ENCODE measurements at places on chromosomes 4 and X.

GRCh38 chrX:8374041-8374825 is 90.4 kb upstream of the VCX3B start:
- no peak for DNase-seq

GRCh38 chr4:116469582-116469981 is 615.8 kb downstream of the TRAM1L1 start:
- DNase-seq, result no peak

- DNase-seq, result no peak
These were observed 3.1 kb downstream of the KDM6A start for GRCh38 chrX:44876086-44876485.

GRCh38 chr4:169993531-169993930 is 32.7 kb downstream of the MFAP3L start:
- peak; percentile 67 for DNase-seq

DNA sequence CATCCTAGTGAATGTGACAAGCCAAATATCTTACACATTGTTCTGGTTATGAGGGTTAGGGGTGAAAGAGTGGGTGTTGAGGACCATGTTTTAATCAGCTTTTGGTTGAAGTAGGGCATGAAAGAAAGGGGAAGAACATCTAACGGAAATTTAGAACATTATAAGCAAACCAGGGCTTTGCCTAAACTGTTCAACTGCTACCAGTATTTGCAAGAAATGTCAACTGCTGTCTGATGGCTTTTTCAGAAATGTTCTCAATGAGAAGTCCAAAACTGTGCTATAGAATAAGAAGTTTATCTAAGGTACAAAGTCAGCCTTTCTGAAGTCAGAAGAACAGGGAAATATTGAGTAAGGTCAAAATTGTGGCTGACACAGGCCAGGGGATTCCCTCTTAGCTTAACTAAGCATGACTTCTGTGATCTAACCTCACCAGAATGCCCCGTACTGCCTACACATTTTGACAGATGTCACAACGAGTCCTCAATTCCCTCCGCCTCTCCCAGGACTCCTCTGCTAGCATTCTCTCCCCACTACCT is 67.1 kb downstream of the DTHD1 start:
- DNase-seq, result no peak

DNA sequence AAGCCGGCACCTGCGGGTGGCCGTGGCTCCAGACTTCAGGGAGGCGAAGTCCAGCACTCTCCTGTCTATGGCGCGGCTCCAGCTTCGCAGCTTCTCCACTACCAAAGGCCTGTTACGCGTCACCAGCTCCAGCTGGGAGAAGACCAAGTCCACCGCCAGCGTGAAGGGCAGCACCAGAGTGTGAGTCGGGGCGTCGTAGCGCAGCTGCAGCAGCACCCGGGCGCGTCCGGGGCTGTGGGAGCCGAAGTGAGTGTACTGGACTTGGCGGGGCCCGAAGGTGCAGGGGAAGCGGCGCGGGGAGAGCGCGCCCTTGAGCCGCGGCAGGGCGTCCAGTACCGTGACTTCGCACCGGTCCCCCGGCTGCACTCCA is 444 bp downstream of the FREM3 start:
- no peak for DNase-seq

- no peak for DNase-seq
These were observed 51.8 kb downstream of the MAP7D3 start for GRCh38 chrX:136199365-136199764.

GRCh38 chrX:112851806-112852205 is 11.2 kb upstream of the AMOT start:
- no peak for DNase-seq

- DNase-seq, result no peak
These were observed 1.9 kb upstream of the SNX25 start for GRCh38 chr4:185207466-185207865.

DNA sequence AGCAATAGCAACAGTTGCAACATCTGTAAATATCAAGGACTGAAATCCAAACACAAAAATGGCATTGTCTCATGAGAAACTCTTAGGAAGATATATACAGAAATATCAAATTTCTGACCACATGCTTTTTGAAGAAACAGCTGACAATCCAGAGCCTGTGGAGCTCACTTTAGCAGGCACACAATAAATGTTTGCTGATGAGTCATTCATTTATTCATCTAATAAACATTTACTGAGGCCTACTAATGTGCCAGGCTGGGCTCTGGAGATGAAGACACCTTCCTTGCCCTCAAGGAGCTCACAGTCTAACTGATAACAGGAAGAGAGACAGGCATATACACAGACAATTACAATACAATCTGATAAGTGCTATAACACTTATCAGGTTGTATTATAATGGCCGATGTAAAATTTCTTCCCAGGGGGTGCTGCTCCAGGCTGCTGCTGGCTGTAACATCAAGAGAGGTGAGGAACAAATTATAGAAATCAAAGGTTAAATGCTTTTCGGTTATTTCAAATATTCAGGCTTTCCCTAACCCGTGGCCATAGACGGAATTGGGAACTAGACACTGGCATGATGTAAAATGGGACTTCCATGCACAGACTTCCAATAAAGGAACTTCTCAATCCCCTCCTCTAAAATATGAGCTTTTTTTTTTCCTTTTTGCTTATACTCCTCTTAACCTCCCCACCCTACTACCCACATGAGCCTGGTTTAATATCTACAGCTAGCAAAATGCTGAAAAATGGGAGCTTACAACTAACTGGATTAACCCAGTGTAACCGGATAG is 16.8 kb upstream of the ZCCHC13 start:
- DNase-seq, result no peak

DNA sequence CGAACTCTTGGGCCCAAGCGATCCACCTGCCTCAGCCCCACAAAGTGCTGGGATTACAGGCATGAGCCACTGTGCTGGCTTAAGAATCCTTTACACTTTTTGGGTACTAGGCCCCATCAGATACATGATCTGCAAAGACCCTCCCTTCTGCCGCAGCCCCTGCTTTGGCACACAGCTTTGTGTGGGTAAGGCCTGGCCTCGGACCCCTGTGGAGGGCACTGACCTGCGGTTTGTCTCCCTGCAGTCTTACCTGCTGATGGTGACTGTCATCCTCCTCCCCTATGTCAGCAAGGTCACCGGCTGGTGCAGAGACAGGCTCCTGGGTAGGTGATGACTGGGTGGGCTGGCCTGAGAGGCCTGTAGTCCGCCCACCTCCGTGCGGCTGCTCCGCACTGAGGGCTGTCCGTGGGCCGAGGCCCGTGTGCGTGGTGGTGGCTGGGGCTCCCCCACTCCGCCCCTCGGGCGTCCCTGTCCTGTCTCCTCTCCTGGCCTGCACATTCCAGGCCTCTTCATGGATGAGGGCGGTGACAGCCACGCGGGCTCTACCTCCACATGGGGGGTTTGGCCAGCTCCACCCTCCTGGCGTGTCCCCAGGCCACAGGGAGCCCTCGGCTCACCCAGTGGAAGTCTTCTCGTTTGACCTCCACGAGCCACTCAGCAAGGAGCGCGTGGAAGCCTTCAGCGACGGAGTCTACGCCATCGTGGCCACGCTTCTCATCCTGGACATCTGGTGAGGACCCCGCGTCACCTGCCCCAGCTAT is 18.0 kb downstream of the DGKQ start:
- no peak for DNase-seq

- DNase-seq, result no peak
These were observed 56.2 kb upstream of the PJA1 start for GRCh38 chrX:69221239-69222102.

DNA sequence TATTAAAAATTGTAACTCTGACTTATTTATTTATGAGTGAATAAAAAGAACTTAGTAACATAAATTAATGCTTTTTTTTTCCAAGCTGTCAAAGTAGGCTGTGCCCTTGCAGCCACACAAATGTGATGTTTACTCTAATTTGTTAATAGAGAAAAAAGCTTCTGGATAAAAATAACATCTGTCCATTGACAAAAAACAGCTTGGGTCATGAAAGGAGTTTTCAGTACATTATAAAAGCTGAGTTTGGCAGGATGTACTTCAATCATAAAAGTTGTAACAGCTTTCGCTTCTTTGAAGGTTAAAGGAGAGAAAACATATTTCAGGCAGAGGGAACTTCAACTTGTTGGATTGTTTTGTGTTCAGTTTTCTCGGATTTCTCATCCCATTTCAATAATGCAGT is 105.6 kb downstream of the SLC4A4 start:
- no peak for DNase-seq

- DNase-seq, result no peak
These were observed 248.1 kb upstream of the PPARGC1A start for GRCh38 chr4:24137671-24138601.

DNA sequence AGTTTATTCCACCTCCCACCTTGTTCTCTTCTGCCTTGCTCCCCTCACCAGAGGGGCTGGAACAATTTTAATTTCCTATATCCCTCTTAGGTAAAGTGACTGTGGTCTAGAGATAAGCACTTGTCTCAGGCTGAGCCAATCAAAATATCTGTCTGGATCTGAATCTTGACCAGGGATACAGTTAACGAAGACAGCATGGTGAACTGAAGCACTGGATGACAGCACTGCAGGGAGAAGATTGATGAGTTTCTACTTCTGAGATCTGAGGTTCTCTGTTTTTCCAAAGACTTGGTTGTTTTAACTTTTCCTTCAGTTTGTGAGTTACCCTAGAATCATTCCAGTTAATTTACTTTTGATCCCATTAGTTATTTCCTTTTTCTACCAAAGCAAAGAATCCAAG is 13.2 kb downstream of the GNPDA2 start:
- DNase-seq, result no peak

- no peak for DNase-seq
These were observed 148.7 kb upstream of the TBC1D9 start for GRCh38 chr4:140904904-140905303.

DNA sequence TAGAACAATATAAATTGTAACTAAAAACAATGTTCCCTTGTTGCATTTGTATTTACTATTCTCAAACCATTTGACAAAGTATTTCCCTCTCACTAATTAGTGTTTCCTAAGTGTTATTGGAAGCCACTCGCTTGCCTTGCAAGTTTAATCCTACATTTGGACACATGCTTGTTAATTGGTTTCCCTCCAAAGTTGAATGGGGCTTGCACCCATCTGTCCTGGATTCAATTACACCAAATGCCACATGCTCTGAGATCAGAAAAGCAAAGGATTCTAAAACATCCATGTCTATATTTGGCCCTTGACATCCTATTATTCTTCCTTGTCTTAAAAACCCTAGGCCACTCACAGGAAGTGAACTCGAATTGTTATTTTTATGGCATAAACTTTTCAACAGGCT is 146.6 kb downstream of the AMELX start:
- no peak for DNase-seq

- DNase-seq, result no peak
These were observed 70.1 kb downstream of the USP46 start for GRCh38 chr4:52588771-52589591.

DNA sequence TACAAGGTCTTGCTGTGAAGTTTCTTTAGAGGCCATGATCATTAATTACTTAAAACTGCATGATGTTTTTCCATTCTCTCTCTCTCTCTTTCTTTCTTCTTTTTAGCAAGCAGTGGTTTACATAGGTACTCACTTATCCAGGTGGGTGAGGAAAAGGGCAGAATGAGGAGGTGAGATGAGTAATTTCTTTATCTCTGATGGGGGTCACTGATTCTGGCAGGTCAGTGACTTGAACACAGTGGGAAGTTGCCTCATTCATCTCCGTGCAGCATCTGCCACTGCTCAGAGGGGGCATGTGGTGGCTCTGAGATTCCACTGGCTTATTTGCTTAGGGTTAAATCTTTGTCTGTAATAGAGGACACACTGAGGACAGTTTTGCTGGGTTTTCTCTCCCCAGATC is 62.6 kb downstream of the FAM114A1 start:
- no peak for DNase-seq

- DNase-seq, result no peak
These were observed 218.5 kb downstream of the APBB2 start for GRCh38 chr4:40995850-40996249.

DNA sequence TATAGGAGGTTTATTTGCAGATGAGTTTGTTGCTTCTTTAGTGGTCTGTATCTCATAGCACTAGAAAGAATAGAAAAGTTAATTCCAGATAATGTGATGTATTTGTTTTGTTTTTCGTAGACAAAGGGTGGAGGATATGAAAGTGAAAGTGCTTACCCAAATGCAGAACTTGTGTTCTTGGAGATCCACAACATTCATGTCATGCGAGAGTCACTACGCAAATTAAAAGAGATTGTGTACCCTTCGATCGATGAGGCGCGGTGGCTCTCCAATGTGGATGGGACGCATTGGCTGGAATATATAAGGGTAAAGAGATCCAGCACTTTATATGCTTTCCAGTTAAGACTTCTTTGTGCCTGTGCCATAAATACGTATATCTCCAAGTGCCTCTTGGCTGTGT is 43.3 kb downstream of the MTMR1 start:
- no peak for DNase-seq

DNA sequence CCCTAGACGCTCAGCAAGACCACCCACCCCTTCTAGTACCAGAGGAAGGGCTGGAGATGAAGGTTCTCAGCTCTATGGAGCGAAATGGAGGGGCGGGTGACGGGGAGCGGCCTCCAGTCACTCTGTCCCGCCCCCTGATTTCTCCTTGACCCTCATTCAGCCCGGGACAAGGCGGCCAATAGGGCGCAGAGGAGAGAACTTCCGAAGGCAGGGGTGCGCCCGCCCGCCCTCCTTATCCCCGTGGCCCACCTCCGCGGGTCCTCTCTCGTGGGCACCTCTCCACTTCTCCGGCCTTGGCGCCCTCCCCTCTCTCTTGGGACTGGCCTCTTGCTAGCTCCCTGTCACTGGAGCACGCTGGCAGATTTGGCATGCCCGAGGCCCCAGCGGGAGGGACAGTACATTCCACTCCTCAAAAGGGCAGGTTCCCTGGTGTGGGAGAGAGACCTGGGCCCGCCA is 1.1 kb upstream of the SEPTIN6 start:
- no peak for DNase-seq

DNA sequence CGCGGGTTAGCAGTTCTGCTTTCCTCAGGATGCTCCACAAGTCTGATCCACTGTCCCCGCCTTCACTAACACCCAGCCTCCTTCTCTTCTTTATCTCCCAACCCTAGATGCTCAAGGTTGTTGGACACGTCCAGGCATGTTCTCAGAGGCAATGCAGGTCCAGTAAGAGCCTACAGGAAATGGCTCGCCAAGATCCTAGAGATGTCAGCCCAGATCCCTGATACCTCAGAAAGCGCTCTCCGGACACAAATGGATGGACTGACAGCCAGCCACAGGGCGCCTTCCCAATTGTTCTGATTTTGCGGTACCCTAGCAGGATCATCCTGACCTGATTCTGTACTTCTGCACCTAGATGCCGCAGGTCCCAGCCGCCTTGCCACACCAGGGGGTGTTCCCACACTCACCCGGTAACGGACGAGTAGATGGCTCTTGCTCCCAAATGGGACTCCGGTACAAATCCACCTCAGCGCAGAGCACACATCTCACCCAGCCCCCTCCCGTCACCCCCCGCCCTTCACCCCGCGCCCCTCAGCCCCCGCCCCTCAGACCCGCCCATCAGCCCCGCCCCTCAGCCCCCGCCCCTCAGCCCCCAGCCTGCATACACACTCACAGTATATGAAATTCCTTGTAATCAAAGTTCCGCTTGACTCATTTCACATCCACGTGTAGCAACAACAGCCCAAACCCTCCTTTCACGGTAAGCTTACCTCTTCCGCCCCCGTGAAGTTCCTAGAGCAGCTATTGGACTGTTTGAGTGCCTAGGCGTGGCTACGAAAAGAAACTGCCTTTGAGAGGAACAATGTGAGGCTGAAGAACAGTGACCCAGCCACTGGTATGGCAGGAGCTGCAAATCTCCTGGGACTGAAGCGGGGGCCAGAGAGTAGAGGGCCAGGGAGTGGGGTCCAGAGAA is at the start of gene EDA2R:
TSS of gene EDA2R (minus strand) at position 488 of the 910 bp plus-strand sequence. CDS start 23,058 bp downstream, outside the sequence.
- peak; percentile 9 for DNase-seq

Data from substantia nigra (tissue), 51 donors.